ENCODE measurements at places on chromosomes 13 and 19.

DNA sequence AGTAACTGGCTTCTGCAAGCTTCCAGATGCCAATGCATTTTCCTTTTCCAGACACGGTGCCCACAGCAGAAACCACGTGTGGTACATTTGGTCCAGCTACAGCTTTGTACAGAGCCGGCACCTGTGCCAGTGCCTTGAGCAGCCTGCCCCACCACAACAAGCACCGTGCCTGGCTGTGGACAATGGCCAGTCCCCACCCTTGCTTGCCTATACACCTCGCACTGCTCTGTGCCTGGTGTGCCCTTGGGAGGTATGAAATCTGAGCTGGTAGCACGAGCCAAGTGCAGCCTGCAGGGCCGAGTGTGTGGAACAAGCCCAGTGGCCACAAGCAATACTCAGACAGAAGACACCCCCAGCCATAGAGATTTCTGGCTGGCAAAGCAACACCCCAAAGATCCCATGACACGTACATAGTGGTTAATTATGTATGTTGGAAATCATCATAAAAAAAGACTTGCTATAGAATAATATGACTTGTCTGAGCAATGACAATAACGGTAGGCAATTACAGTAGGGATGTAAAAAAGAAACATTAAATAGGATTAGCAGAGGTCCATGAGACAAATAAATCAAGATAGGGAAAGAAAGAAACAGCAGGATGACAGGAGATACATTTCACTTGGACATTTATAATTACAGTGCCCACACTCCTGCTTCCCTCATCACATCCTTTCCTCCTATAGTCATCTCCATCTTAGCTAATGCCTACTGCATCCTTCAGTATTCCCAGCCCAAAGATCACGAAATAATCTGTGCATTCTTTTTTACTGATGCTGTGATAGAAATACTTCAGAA, 1399.5 kb downstream of the PCDH9 start:
- DNase-seq = no peak

DNA sequence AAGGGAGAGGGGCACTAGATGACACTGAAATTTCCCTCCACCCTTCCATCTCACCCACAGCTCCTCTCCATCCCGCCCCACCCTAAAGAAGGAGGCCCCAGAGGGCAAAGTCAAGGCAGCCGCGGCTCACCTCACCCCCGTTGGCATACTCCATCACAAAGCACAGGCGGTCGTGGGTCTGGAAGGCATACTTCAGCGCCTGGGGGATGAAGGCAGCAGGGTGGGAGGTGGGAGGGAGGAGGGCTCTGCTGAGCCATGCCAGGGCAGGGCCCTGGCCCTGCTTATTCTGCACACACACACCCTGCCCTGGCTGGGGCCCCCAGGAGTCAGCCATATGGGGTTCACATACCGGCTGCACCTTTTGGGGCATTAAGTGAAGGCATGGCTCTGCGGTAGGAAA, 12.3 kb upstream of the CCNP start:
- DNase-seq = no peak

DNA sequence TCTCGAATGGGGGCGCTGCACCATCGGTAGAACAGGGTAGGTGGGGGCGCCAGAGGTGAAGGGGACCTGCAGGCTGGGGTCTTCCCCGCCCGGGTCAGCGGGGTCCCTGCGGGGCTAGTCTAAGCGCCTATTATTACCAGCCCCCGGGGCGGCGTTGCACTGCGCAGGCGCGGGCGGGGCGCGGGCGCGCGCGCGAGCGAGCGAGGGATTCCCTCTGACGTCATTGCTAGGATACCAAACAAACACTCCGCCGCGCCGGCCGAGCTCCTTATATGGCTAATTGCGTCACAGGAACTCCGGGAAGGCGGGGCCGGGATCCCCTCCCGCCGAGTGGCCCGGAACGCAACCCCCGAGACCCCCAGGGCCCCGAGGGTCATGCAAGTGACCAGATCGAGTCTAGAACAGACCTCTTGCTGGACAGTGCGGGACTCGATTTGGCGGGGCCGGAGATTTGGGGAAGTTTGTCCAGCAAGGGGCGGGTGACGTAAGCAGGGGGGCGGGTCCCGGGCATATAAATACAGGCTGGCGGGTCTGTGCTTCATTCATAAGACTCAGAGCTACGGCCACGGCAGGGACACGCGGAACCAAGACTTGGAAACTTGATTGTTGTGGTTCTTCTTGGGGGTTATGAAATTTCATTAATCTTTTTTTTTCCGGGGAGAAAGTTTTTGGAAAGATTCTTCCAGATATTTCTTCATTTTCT, at the start of gene FOSB:
Gene FOSB, plus strand, starts transcription at position 541 of the 703 bp plus-strand sequence. CDS start 591 bp downstream, outside the sequence.
- DNase-seq = peak; percentile 91

- DNase-seq = no peak
These were observed 18.2 kb downstream of the CLEC11A start for GRCh38 chr19:50741179-50741933.

- DNase-seq = no peak
These were observed 17.0 kb downstream of the ILF3 start for GRCh38 chr19:10670876-10671804.

- no peak for DNase-seq
These were observed 3.1 kb downstream of the RANBP3 start for GRCh38 chr19:5974721-5975387.

DNA sequence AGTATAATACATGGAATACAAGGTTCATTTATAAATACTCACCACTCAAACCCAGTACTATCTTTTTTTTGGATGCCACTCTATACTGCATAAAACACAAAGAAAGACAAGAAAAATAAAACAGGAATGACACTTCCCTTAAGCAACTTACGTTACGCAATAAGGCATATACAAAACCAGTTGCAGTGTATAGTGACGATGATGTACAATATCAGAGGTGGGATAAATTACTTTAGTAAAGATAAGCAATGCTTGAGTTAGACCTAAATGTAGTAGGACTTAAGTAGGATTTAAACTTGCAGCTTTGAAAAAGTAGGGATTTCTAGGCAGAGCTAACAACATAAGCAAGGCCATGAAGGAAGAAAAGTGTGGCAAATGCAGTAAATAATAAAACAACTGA, 374.9 kb downstream of the SPRY2 start:
- DNase-seq = no peak

DNA sequence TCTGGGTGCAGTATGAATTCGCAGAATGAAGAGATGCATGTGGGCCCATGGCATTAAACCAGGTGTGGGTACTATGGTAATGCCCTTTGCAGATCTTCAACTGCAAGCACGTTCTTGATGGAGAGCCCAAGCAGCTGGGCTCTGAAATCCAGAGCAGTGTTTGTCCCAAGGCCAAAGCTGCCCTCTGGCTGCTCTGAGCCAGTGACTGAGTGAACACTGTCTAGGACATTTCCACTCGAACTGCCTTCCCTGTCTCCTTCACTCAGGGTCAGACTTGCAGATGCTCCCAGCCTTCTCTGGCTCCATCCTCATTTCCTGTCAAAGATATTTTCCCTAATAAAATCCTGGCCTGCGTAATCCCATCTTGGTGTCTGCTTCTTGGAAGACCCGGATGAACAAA, 80.2 kb upstream of the GJB6 start:
- no peak for DNase-seq

- no peak for DNase-seq
These were observed 11.8 kb downstream of the STAP2 start for GRCh38 chr19:4326837-4327251.

DNA sequence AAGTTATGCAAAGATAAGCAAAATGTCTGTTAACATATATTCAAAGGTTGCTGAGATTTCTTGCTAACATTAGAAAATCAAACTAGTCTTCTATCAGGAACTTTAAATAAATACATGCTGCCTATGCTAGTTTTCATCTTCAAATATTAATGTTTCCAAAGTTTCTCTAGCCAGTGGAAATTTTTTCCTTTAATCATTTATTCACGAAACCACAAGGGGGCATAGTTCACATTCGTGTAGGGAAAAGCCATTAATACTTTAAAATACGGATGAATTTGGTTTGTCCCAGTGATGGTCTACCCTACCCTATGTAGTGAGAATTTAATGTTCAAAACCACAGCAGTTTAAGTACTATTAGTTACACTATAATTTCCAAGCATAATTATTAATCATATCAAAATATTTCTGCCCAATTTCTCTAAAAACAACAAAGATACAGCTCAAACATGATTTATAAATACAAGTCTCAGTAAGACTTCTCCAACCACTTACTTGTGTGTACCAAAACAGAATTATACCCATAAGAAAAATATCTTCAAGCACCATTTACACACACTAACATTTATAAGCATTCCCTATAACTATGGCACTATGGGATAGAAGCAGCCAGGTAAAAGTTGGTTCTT, 16.2 kb downstream of the NUFIP1 start:
- DNase-seq = peak; percentile 18

- no peak for DNase-seq
These were observed 52.5 kb downstream of the STK24 start for GRCh38 chr13:98524391-98524790.

DNA sequence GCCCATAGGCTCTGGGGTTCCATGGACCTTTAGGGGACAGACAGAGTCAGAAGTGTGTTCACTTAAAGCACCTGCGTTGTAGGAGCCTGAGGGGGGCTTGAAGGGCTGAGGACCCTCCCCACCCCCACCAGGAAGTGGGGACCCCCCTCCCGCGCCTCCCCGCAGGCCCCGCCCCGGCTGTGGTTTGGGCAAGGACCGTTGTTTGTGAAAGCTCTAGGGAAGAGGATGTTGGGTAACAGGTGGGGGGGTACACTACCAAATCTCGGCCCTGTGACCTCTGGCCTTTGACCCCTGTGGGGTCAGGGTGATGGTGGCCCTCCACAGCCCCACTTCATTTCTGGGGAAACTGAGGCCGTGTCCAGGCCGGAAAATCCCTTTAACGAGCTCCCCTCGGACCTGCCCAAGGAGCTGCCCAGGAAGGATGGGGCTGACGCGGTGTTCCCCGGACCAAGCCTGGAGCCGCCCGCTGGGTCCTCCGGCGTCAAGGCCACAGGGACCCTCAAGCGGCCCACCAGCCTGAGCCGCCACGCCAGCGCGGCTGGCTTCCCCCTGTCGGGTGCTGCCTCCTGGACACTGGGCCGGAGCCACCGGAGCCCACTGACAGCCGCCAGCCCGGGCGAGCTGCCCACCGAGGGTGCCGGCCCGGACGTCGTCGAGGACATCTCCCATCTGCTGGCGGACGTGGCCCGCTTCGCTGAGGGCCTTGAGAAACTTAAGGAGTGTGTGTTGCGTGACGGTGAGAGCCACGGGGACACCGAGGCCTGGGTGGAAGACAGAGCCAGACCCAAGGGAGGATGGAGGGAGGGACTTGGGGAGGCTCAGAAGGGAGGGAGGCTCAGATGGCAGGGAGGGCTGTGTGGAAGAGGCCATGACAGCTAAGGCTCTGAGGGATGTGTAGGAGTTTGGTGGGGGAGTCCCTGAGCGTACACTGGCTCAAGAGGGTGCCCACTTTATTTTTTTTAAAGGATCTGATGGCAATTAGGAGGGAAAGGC, 1.3 kb downstream of the ARHGAP45 start:
- no peak for DNase-seq

DNA sequence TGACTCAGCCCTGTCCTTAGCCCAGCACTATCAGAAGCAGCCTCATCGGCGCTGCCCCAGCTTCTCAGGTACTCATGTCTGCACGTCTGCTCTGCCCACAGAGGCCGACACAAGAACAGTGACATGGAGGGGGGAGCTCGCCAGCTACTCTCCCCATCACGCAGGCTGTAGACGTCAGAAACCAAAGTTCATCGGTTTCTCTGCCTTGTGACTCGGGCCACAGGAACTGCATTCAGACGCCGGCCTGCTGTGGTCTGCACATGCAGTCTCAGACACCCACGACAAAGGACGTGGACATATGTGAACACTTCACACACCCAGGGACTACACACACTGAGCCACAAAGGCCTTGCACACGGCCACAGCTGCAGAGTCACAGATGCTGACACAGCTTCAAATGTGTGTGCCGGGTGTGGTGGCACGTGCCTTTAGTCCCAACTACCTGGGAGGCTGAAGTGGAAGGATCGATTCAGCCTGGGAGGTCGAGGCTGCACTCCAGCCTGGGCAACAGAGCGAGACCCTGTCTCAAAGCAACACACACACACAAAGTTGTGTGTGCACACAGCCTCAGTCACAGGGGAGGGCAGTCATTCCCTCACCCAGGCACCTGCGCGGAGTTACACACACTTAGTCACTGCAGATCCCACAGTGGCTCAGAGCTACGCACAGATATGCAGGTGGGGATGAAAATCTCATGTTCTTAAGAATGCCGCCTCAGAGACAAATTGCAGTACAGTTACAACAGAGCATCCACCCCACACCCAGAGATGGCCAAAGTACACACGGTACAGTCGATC, 4.9 kb upstream of the ZFP36 start:
- DNase-seq = peak; percentile 78

DNA sequence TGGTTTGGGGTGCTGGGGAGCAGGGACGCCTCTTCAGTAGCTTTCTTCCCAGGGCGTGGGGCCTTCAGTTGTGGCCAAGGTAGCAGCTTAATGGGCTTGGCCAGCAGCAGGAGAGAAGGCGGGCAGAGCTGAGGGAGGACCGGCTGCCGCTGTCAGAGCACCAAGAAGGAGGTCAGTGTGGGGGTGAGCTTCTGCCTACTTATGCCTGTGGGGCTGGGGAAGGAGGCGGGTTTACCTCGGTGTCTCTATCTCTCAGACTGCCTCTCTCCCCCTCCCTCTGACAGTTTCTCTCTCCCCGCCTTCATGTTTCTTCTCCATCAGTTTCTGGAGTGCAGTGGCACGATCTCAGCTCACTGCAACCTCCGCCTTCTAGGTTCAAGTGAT, at the start of gene CAPN12:
Gene CAPN12, minus strand, starts transcription at position 177 of the 384 bp plus-strand sequence. CDS start 309 bp downstream, outside the sequence.
- DNase-seq = no peak

- no peak for DNase-seq
These were observed 56.5 kb downstream of the HSPH1 start for GRCh38 chr13:31105020-31105795.

GRCh38 chr13:111790621-111791020, 276.3 kb upstream of the SOX1 start:
- DNase-seq = no peak

GRCh38 chr19:57689750-57690149, 8.0 kb downstream of the ZNF551 start:
- no peak for DNase-seq

DNA sequence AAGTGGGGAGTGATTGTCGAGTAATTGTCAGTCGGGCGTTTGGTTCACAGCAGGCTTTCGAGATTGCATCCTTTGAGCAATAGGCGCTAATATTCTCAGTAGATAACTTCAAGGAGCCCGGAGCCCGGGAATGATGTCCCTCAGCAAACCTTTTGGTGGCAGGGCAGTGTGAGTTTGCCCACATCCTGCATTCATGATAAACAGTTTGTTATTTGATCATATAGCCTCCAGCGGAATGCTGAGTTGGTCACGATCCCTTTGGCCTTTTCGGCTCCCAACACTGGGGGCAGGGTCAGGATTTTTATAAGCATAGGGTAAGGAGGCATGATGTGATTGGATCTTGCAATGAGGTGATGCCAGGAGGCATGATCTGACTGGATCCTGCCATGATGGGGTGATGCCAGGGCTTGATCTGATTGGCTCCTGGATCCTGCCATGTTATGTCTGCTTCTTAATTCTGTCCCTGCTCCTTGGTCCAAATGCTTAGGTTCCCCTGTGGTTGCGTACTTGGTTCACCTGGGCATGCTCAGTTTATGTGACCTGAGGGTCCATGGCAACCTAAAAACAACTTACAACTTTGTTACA, 38.2 kb upstream of the IGSF23 start:
- DNase-seq = no peak

- no peak for DNase-seq
These were observed 6.2 kb downstream of the ABCC4 start for GRCh38 chr13:95295026-95295425.
